ENCODE measurements at places on chromosomes 11 and 22.

GRCh38 chr11:92198268-92198667 lies 26.4 kb upstream of the FAT3 start:
- DNase-seq = no peak

DNA sequence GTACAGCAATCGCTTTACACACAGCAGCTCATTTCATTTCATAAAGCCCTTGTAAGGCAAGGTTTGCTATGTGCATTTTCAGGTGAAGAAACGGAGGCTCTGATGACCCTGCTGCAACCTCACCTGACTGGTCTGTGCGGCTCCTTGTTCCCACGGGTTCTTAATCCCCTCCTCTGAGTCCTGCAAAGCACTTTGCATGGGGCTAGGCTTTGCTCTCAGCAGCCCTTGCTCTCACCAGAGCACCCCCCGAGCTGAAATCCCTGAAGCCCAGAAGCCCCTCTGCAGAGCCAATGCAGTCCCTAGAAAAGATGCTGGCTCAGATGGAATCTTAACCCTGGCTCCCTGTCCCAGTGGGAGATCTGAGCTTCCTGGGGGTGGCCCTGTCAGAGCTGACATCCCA lies 11.0 kb upstream of the APOL6 start:
- DNase-seq = no peak

- no peak for DNase-seq
These were observed 77.5 kb downstream of the NTM start for GRCh38 chr11:131447898-131448297.

- DNase-seq = no peak
These were observed 3.6 kb downstream of the FAT3 start for GRCh38 chr11:92227959-92228935.

DNA sequence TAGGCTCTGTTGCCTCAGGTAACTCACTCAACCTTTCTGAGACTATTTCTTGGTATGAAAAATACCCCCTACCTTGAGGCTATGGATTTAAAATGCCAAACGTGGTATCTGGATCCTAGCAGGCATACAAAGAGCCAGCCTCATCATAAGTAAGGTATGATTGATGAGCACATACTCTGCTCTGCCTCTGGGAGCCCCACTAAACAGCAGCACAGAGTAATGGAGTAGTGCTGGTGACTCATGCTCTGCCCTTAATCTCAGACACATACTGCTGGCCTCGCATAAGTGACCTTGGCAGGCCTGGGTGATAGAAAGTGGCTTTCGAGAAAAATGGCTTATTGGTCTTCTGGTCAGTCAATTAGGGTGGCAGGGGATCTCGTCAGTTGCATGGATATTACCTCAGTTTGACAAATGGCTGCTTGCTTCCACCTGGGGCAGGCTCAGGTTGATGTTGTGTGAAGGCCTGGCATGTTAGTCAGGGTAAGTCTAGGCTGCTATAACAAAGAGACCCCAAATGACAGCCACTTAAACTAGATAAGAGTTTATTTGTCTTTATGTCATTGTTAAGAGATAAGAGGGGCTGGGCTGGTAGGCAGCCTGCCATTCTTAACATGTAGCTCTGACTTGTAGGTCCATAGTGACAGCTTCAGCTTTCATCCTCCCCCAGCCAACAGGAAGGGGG lies 15.2 kb upstream of the SLC6A5 start:
- no peak for DNase-seq

GRCh38 chr11:133305208-133305956 lies 226.9 kb downstream of the OPCML start:
- no peak for DNase-seq
